Neural crest cell (in vitro differentiated cells): ENCODE measurements at places on chromosomes 6 and 20. TPM values are rescaled to one million over a fixed set of nuclear protein-coding genes. Genes with fewer than 3 reads are reported as not detected.

Gene CALHM6
- total RNA-seq, result 1.3 and 4.6 TPM in 2 replicates

GRCh38 chr6:125236536-125237327 lies 65.0 kb downstream of the HDDC2 start:
- no peak for DNase-seq

Gene APOBEC2
- not detected in 2 replicates for total RNA-seq

DNA sequence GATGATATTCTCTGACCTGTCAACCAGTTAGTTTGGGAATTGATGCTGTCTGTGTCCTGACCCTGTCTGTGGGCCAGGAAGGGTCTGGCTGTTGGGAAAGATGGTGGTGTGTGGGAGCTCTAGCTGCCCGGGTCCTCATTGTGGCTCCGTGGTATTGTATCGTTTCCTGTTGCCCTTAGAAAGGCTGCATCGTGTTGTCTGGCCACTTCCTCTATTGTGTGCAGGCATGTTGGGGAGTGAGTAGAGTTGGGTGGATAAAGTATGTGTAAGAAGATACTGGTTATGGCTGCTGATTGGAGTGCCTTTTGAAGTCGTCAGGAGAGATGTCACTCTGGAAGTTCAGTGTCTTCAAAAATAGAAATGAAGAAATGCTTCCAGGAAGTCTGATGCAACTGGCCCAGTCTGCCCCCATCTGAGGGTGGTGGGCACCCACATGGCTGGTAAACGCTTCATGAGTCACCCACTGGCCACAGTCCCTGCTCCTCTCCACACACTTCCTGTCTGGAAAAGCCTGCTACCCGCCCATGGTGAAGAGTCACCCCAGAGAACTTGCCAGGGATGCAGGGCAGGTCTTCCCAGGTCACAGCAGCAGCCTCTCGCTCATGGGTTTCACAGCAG lies 27.9 kb downstream of the PPARD start:
- DNase-seq, result no peak

Gene PGC
- total RNA-seq, result not detected in 2 replicates

DNA sequence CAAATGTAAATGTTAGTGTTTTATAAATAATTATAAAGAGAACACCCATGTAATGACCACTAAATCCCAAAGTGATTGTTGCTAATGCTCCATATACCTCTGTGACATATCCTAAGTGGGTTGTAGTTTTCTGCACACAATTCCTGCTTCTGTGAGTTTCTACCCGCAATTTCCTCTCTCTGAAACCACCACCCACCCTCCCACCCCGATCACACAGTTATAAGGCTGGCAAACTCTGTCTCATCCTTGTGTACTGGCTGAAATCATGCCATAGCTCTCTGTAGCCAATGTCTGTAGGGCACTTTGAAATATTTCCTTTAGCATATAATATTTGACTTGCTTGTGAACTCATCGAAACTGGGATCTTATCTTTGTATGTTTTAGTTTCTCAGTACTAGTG lies 236.6 kb downstream of the PLCB1 start:
- DNase-seq, result no peak
